NCI-H226 (cell line): ENCODE measurements at places on chromosomes 2 and 18.

DNA sequence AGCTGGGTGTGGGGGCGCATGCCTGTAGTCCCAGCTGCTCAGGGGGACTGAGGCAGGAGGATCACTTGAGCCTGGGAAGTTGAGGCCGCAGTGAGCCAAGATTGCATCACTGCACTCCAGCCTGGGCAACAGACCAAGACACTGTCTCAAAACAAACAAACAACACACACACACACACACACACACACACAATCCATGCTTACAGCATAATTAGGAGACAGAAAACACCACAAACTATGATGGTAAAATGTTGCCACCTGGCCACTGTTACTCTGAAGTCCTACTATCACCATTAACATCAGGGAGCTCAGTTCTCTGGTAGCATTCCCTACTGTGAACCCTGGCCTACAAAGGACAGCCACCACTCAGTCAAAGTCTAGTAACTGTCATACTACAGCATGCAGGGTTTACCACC is 18.3 kb downstream of the DNPEP start:
- no peak for DNase-seq

DNA sequence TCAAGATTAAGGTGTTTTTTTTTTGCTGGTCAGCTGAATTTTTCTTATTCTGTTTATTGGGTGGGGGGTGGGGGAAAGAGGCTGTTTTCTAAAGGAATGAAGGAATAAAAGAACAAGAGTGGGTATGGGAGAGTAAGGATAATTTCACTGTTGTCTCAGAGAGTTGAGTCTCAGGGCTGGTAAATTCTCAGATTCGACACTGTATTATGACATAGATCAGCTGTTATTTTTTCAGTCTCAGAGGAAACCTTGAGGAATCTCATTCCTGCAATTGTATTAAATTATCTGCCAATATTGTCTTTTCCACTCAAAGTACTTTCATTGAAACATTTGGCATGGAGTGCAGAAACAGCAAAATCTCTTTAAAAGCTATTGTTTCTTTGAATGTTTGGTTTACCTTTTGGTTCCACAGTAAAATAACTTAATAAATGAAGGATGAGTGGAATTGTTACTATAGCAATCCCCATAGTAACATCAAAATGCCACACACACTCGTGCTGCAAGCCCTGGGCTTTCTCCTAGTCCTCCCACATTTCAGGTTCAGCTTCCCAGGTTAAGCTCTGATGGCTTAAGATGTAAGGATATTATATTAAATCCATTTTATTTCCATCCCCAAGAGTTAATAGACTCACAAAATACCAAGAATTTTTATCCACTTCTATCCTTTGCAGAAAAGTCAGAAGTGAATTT is 478.7 kb upstream of the TCF4 start:
- no peak for DNase-seq

- no peak for DNase-seq
Observed at GRCh38 chr2:69565431-69565839, 78.1 kb downstream of the AAK1 start.

DNA sequence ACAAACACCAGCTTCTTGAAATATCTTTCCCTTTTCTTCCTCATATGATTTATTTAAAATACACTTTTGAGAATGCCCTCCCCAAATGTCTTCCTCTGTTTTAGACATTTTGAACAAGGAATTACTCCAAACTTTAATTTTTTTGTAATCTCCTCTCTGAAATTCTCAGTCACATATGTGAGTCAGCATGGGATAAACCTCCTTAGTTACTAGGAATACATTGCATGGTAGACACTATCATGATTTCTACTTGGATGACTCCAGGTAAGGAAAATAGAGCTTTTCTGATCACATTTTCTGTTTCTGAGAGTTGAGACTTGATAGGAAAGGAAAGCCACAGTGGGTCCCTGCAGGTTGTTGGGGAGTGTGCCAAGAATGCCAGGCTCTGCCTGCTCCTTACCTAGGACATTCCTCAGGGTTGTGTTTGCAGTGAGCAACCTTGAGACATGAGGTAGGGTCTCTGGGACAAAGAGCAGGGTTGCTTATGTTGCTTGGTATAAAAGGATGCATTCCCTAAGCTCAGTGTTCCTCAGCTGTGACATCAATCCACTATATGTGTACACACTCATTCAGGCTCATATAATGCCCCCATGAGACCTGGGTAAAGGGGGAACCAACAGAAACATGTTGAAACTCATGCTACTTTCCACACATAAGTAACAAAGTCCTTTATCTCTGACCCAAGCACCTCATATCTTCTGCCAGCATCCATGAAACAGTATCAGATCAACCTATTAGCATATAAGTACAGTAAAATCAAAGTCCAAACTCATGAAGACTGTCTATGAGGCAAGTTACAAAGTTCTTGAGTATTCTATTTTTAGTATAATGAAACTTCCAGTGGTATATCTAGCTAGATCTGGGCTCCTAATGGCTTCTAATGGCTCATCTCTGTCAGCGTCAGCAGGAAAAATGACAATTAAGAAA is 112.8 kb upstream of the SCN1A start:
- no peak for DNase-seq

DNA sequence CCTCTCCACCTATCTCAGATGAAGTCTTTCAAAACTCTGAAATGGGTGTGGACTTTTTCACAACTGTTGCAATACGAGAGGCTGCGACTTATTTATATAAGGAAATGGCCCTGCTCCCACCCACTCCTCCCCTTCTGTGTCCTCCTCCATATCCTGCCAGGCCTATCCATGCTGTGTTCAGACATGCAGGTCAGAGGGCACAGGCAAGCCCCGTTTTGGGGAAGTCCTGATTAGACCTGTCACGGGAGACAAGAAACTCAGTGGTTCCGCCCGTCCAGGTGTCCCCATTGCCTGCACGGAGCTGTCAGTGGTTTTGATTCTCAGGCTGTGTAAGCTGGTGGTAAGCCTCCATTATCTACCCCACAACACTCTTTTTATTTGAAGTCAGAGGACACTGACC is 99.6 kb upstream of the MGAT5 start:
- DNase-seq: no peak

DNA sequence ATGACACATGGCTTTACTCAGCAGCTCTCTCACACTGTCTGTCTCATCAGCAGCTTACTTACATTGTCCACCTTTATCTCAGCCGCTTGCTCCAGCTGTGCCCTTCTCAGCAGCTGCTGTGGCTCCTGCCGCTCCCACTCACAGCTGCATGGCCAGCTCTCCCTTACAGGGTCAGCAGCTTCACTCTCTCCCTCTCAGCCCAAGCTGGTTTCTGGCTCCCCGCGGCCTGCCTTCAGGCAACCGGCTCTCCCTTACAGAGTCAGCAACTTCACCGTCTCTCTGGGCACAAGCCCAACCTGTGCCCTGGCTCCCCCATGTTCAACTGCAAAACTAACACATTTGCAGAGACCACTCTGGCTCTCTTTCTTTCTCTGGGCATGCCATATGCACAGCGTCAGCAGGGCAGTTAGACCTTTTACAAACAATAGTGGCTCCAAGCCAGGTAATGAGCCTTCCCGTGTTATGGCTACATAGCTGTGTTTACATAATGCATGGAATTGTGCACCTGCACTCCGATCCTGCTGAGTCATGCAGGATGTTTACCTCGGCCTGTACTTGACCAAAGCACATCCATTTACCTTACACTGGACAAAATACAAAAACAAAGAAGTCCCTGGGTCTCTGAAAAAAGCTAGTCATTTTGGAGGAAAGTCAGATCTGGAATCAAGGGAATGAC is 167.3 kb downstream of the DOK6 start:
- no peak for DNase-seq

GRCh38 chr2:201795607-201796477 is 10.5 kb upstream of the CDK15 start:
- peak; percentile 4 for DNase-seq

DNA sequence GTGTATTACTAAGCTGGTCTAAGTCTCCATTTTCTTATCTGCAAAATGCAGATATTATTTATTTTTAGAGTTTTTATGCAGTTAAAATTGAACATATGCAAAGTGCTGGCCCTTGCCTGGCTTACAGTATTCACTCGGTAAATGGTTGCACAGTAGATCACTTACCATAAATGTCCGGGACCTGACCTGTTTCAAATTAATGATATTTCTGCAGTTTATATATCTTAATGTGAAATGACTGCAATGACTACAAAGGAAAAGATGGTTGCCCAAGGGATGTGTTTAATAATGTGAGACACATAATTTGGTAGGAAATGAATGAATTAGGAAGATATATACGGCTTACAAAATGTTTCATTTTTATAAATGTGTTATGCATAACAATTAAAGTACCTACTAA is 37.1 kb downstream of the LRRC30 start:
- DNase-seq: no peak

- peak; percentile 56 for DNase-seq
Observed at GRCh38 chr2:64276417-64277095, 132.3 kb upstream of the PELI1 start.

- no peak for DNase-seq
Observed at GRCh38 chr18:78717766-78718150, 261.9 kb upstream of the SALL3 start.

DNA sequence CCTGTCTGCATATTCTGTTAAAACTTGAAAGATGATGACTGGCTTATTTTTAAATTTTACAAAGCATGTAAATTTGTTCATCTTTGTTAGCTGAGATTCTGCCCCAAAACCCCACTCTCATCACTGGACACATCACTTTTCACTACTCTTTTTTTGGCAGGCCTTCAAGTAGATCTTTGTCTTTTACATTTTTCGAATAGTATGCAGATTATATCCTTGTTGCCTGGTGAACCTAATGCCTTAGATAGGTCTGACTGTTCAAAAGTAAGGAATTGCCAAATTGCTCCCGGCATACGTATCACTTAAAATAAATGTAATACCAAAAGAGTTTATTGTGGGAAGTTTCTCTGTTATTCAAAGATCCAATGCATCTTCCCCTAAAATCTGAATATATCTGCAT is 303.3 kb downstream of the XIRP2 start:
- no peak for DNase-seq

DNA sequence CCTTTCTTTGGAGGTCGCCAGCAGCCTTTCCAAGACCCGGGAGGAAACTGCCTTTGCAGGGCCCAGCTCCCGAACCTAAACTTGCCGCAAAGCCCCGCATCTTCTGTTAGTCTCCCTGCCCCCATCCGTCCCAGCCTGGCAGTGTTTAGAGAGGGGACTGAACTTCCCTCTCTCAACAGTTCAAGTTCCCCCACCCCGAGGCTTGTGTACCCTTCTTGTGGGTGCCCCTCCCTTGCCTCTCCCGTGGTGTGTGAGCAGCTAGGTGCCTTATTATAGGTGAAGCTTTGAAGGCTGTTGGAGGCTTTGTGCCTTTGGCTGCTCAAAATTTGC is 1.4 kb downstream of the LBH start:
- no peak for DNase-seq
